Cerebellum (tissue), 4 donors: ENCODE measurements at places on chromosomes 1 and 21. TPM values are rescaled to one million over a fixed set of nuclear protein-coding genes. Genes with fewer than 3 reads are reported as not detected.

DNA sequence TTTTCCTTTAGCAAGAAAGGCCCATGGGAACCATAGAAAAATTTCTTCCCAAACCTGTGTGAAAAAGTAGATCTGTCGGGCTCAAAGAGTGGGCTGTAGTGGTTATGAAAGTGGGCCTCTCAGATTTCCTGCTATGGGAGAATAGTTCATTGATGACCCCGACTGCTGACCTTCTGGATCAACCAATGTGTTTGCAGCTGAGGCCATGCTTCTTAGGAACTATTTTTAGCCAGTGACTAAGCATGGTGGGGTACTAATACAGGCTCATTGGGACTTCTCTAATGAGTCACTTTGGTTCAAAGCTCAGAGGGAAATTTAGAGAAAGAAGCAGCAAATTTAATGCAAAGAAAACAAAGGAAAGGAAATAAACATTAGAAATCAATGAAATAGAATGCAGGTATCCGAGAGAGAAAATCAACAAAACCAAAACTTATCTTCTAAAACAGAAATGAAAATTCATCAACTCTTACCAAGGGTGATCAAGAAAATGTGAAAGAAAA, 12.6 kb upstream of the PSMA5 start:
- DNase-seq: no peak

DNA sequence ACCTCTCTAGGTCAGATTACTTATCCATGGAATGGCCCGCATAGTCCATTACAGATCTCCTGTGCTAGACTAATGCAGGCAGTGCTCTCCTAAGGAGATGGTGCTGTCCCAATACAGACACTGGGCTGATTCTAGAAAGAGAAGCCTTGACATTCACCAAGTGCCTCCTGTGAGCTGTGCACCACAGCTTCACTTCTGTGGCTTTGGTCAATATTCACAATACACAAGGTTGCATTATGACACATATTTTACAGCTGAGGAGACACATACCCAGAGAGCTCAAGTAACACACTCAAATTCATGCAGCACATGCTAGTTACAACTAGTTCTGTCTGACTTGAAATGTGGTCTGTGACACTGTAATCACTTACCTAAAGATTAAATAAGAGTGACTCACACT, 59.4 kb upstream of the LRRC8B start:
- DNase-seq: no peak

DNA sequence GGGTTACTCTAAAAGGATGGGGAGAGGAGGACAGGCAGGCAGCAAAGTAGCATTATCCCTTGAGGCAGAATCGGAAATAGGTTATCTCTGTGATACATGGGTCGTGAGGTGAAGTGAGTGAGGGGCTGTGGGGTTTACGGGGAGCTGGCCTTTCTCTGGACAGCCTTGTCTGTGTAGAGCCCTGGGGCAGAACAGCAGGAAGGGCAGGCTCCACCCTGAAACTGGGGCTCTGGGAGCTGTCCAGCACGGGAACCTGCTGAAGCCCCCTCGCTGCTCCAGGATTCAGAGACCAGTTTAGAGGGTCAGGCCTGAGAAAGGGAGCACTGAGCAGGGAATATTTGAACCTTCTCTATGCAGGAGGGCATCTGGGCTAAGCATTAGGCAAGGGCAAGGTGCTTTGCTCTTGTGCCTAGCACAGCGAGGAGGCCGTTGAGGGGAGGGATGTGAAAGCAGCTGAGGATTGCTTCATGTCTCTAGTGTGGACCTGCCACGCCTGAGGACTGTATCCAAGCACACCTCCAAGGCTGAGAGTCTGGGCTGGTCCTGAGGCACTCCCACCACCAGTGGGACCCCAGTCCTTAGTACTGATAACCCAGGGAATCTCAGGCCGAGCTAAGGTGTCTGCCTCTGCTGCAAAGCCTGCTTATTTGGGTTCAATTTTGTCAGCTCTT, 55.8 kb downstream of the NAV1 start:
- DNase-seq: no peak

FAM89A gene
- total RNA-seq: 13.8 TPM

KRTAP19-3 gene
- not detected for total RNA-seq

DNA sequence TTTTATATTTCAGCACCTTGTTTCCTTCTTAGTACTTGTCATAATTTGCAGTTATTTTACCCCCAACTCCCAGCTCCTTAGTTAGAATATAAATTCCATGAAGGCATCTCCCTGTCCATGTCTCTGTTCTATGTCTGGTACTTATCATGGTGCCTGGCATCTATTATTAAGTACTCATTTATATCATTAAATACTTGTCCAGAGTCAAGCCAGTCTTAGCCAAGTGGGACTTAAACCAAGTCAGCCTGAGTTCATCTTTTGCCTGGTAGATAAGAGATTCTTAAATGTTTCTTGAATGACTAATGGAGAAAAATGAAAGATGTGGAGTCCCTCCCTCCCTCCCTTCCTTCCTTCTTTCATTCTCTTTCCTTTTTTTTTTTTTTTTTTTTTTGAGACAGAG, 9.4 kb downstream of the SLC25A44 start:
- DNase-seq: no peak

DNA sequence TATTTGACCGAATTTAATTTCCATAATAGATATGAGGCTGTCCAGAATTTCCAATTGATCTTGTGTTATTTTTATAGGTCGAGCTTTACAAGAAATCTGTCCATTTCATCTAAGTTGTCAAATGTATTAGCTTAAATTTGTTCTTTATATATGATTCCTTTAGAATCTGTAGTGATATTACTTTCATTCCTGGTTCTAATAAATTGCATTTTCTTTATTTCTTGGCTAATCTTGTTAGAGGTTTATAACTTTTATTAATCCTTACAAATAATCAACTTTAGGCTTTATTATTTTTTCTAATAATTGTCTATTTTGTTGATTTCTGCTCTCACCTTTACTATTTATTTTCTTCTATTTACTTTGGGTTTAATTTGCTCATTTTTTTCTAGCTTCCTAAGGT, 14.0 kb downstream of the IFT25 start:
- DNase-seq: no peak

- no peak for DNase-seq
Observed at GRCh38 chr1:50982611-50983010, 12.6 kb downstream of the CDKN2C start.

DNA sequence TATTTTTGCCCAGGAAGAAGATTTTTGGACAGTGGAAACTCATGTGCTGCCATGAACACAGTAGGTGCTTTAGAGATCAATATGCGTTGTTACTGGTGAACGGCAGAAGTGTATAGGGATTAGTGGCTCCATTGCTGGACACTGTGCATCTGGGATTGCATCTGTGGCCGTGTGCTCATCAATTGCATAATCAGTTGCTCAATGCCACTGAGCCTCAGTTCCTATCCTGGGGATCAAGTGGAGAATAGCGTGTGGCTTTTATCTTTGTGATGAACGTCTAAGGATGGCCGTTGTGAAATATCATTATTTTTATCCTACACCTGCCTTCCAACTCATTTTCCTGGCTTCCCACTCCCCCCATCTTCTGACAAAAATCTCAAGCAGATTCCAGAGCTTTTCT, 5.4 kb downstream of the TNN start:
- DNase-seq: no peak

OR2T29 gene
- not detected for total RNA-seq

DNA sequence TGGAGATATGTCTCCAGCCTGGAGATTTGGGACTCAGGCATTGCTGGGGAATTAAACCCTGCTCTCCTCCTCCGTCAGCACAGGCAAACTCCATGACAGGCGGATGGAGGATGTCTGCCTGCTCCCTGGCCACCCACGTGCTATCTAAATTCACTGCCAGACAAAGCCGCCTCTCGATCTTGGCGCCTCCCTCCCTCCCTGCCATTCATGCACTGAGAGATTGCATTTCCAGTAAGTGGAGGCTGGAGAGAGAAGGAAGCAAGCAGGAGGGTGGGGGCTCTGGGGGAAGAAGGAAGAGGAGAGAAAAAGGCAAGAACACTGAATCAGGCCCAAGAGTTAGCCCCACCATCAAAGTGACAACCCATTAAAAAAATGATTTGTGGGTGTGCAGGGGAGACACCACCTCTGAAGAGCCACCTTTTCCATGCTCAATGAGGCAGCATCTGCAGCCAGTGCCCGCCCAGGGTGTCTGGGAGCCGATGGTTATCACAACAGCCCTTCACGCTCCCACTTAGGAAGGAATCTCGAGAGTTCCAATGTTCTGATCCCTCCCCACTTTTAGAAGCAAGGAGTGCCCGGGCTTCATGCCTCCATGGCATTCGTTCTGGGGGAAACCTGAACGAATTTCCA, 183.0 kb downstream of the HIVEP3 start:
- peak; percentile 77 for DNase-seq

ARHGEF2 gene
- total RNA-seq: 78.8 TPM

INTS7 gene
- total RNA-seq: 35.2 TPM

ST6GALNAC5 gene
- total RNA-seq: 33.7 TPM

DNA sequence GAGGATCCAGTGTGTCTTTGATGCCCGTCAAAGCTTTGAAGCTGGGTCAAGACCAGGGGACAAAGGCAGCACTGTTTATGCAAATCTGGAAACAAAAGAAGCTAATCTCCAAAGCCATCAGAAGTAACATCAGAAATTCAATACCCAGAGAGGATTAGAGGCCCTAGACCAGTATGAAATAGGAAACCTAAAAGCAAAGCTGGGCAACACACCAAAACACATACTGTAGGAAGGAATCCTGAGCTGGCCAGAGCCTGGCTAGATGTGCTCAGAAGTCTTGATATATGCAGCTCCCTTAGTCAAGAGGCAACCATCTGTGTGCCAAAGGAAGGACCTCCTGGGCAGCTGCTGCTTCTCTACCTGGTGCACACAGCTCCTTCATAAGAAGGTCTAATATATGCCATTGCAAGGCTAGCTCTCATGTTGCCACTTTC, 12.3 kb downstream of the COLGALT2 start:
- DNase-seq: no peak

DNA sequence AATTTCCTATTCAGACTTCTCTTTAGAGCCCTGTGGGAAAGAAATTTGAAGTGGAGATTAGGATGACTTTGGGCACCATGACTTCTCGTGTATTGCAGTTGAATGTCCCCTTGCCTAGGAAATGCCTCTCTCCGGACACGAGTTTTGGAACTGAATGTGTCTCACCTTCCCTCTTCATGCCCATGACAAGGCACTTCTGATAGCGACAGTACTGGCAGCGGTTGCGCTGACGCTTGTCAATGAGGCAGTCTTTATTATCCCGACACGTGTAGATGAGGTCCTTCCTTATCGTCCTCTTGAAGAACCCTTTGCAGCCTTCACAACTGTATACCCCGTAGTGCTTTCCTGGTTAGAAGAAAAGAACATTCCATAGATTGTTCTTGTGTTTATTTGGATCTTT, 28.1 kb downstream of the RXRG start:
- DNase-seq: no peak

- no peak for DNase-seq
Observed at GRCh38 chr1:228544921-228545591, 57.9 kb downstream of the RNF187 start.

DNA sequence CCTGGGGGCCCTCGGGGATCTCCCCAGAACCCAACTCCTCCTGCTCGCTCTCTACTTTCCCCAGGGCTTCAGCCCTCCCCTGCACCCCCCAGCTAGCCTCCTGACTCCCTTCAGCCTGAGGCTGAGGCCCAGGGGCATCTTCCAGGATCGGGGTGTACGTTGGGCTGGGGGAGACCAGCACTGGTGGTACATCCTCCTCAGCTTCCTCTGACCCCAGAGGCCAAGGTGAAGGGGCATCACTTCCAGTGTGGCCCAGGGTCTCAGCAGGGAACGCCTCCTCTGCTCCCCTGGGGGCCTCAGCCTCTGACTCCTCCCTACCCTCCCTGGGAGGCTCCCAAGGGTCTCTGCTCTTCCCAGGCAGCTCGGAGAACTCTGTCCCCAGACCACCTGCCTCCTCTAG, 6.8 kb downstream of the NES start:
- DNase-seq: no peak
